ENCODE measurements at places on chromosomes 1 and 21. TPM values are rescaled to one million over a fixed set of nuclear protein-coding genes. Genes with fewer than 3 reads are reported as not detected.

DNA sequence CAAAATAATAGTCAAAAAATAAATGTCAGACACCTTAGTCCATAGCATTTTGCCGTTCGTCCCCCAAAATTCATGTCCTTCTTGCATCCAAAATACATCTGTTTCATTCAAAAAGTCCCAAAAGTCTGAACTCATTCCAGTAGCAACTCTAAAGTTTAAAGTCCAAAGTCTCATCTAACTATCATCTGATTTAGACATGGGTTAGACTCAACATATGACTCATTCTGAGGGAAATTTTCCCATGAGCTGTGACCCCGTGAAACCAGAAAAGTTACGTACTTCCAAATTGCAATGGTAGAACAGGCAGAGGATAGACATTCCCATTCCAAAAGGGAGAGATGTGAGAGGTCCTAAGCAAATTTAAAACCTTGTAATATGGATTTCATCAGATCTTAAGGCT is 48.6 kb upstream of the CACHD1 start:
- DNase-seq = no peak

The ELAPOR1 gene
- total RNA-seq = 0.80 TPM

The WNT4 gene
- total RNA-seq = 1.4 TPM

DNA sequence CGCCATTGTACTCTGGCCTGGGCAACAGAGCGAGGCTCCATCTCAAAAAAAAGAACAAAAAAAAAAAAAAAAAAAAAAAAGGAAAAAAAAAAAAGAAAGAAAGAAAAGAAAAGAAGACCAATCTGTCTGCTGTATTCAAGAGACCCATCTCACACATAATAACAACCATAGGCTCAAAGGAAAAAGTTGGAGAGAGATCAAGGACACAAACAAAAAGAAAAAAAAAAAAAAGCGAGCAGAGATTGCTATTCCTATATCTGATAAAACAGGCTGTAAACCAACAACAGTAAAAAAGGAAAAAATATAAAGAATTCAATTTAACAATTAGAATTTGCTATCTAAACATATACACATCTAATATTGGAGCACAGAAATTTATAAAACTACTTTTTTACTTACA is 150.4 kb downstream of the BRINP3 start:
- no peak for DNase-seq

- DNase-seq = no peak
These were observed 22.6 kb downstream of the SLAMF6 start for GRCh38 chr1:160500321-160500990.

GRCh38 chr1:46530311-46530710 is 21.1 kb downstream of the KNCN start:
- DNase-seq = no peak

The SLAMF9 gene
- 8.7 TPM for total RNA-seq

GRCh38 chr1:161121834-161122233 is 3.9 kb downstream of the NIT1 start:
- DNase-seq = no peak

The REG4 gene
- total RNA-seq = 0.40 TPM

GRCh38 chr1:43315481-43315880 is 14.7 kb downstream of the TIE1 start:
- DNase-seq = no peak

GRCh38 chr1:219792337-219793021 is 135.9 kb downstream of the SLC30A10 start:
- no peak for DNase-seq

DNA sequence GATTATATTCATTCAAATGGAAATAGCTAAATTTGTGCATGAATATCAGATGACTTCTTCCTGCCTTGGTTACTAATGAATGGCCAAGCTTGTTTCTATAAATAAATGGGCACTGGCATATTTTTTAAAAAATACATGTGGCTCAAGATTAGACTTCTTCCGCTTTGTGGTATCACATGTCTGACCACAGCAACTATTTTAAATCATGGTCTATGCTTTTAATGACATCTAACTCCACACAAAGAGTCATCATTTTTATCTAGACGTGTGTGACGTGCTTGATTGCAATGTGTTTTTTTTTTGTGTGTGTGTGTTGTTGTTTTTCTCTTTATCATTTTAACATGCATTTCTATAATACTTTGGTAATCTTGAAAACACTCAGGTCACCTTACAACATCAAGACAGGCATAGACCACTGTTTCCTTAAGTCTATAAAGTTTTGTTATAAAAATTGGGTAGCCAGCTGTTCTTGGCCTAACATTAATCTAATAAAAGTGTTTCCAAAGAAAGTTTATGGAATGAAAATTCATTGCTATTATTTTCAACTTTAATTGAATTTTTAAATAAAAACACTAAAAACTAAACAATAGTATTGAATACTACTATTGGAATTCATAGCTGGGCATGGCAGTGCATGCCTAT is 29.5 kb downstream of the RGS1 start:
- DNase-seq = no peak

The LORICRIN gene
- not detected for total RNA-seq

DNA sequence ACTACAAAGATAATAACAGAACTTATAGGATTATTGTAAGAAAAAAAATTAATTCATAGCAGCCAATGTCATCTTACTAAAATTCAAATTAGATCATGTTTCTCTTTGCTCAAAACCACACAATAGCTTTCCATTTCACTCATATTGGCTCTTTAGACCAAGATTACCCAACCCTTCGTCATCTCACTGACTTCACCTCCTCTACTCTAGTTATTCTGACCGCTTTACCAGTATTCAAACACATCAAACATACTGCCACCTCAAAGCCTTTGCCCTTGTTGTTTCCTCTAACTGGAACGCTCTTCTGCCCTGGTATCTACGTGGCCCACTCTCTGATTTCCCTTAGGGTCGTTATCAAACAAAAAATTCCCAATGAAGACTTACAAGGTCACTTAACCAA is 1.7 kb downstream of the ANGPTL3 start:
- no peak for DNase-seq

DNA sequence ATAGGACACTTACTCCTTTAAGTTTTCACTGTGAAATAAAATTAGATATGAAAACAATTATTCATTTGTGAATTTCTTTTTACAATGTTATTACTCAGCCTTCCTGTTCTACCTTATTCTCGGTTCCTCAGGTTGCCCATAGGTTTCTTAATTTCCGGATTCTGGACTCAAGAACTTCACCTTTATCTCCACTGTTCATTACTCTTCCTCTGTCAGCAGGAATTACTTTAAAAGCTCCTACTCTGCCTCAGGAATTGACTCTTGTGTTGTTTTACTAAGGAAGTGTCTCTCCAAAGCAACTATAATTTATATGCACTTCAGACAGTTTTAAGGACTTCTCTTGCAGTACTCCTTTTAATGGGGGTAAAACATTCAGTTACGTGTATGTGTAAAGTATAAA is 123.8 kb downstream of the OSBPL9 start:
- no peak for DNase-seq

- no peak for DNase-seq
These were observed 1.3 kb upstream of the EFNA4 start for GRCh38 chr1:155062151-155062686.

GRCh38 chr21:32372755-32373154 is 20.1 kb downstream of the URB1 start:
- no peak for DNase-seq

DNA sequence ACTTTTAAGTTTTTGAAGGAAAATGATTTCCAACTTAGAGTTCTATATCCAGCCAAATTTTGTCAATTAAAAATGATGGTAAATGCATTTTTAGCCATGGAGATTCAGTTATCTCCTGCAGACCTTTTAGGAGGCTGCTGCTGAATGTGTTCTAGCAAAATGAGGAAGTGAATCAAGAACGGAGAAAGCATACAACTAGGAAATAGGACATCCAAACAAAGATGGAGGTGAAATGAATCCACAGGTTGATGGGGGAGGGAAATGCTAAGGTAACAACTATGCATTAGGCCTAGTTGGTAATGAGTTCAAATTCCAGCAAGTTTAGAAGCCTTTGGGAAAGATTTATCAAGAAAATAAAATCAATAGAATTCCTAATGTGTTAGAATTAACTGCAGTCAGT is 80.5 kb downstream of the FNBP1L start:
- DNase-seq = no peak

DNA sequence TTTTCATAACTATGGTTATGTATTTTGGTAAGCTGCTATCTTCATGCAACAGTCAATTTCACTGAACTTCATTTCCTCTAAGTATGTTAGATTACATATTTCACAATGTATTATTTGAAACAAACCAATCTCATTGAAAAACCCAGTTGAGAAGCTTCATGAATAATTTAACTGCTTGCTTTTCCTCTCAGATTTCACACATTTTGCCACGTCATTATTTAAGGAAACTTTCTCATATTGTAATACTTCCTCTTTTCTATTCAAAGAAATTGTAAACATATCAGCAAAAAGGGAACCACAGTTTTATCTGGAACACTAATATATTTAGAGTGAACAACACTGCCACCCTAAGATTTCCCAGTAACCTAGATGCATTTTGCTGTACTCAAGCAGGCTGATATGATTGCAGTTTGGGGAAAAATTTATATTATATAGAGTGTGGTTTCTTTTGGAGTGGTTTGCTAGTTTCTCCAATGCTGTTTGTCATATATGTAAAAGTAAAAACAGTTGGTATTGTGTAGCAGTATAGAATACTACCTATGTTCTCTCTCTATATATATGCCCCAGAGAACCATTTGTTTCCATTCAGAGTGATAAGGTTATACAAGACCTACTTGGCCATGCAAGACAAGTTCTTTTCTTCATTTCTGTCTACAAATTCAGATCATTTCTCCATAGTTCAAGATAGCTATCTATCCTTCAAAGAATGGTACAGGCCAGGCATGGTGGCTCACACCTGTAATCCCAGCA is 28.4 kb upstream of the AHCTF1 start:
- no peak for DNase-seq

DNA sequence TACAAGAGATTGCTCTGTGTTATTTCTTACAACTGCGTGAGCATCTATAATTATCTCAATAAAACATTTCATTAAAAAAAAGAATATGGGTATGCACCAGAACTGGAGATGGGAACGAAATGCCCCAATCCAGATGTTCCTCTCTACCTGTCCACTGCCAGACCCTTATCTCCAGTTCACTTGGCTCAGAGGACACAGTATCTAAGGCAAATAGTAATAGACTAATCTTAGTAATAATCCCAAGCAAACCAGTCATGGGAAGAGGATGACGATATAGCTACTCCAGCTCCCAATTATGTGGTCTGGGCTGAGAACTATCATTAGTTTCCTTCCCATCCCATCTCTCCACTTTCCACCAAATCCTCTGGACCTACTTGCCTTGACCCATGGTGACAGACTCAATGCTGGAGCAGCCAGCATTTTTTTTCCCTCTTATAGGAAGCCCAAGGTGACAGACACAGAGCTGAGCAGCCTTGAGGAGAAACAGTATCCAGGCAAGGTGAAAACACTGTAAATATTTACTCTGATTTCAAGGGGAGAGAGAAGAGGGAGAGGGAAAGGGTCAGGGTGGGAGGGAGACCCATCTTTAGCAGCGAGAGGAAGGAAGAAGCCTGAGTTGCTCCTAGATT is 28.7 kb downstream of the DDX20 start:
- DNase-seq = no peak

- DNase-seq = no peak
These were observed 39.7 kb downstream of the ZC3H11B start for GRCh38 chr1:219573158-219573557.

The THEM5 gene
- total RNA-seq = not detected

DNA sequence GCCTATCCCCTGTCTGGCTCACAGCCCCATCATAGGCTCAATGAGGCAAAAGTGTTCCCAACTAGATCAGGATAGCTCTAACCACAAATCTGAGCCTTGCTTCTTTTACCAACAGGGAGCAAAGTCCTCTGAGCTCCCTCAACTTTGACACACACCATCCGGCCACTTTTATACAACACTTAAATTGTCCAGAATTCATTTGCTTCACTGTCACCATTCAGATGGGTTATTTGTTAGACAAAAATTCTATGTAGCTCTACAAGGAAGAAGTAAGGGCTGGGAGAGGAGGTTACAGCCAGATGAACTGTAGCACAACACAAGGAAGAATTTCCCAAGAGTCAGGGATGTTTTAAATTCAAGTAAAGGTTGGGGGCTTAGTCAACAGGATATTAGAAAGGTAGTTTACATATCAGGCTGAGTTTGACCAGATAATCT is 50.8 kb downstream of the TGFBR3 start:
- no peak for DNase-seq

GRCh38 chr1:5620997-5621396 is 371.2 kb downstream of the NPHP4 start:
- peak; percentile 44 for DNase-seq

The CD164L2 gene
- 0.40 TPM for total RNA-seq

GRCh38 chr1:33649759-33650158 is 177.3 kb downstream of the ZSCAN20 start:
- DNase-seq = no peak

DNA sequence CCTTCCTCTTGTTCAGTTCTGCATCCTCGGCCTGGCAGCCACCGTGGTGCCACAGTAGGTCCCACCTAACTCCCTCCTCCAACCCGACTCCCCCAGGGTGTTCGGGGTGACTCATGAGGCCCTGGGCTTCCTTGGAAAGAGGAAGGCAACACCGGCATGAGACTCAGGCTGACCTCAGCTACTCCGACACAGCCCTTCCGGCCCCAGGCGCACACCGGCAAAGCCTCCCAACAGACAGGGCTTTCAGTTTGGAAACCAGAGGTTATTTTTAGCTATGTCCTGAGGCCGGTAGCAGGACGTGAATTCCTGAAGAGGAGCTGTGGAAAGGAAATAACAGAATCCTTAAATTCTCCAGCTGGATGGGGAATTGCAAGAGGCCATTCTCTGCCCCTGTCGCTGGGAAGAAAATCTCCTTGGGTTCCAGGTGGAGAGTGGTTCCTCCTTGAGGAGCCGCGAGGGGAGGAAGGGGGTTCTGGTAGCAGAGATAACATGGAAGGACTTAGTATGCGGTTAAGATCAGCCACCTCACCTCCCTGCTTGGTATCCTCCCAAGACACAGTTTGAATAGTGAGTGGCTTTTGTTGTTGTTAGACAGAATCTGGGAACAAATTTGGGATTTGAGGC is 24.4 kb downstream of the PLXNA2 start:
- DNase-seq = peak; percentile 92

GRCh38 chr1:7379441-7379971 is 391.6 kb upstream of the VAMP3 start:
- DNase-seq = peak; percentile 45

DNA sequence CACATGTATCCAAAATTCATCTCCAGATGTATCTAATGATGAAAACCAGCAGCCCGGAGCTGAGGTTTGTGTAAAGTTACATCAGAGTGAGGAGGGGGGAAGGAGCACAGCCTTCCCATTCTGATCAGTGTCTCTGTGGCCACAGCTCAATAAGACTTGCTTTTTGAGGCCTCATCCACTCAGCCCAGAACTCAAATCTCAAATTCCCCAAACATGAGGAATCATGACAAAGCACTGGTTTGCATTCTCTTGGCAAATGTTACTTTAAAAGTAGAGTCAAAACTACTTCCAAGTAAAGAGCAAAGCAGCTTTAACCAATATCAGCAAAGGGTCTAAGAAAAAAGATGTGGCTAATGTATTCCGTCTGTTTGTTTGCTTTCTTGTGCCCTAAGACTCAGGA is 30.9 kb downstream of the CCN1 start:
- DNase-seq = peak; percentile 43

- DNase-seq = peak; percentile 78
These were observed 256.6 kb downstream of the ST6GALNAC3 start for GRCh38 chr1:76330991-76331603.

- no peak for DNase-seq
These were observed 30.3 kb upstream of the LPAR3 start for GRCh38 chr1:84923317-84923716.

The MROH9 gene
- total RNA-seq = not detected

The LRRC71 gene
- 0.11 TPM for total RNA-seq

- no peak for DNase-seq
These were observed 88.0 kb downstream of the CD247 start for GRCh38 chr1:167430134-167430848.

The C1orf53 gene
- 10.4 TPM for total RNA-seq
